Astrocyte of the hippocampus (primary cell): ENCODE measurements at places on chromosomes 1 and 21.
A peak's percentile ranks its signal among the peaks of the same experiment; 100 is the strongest.

GRCh38 chr1:165680303-165680702, 18.1 kb downstream of the ALDH9A1 start:
- DNase-seq: no peak

DNA sequence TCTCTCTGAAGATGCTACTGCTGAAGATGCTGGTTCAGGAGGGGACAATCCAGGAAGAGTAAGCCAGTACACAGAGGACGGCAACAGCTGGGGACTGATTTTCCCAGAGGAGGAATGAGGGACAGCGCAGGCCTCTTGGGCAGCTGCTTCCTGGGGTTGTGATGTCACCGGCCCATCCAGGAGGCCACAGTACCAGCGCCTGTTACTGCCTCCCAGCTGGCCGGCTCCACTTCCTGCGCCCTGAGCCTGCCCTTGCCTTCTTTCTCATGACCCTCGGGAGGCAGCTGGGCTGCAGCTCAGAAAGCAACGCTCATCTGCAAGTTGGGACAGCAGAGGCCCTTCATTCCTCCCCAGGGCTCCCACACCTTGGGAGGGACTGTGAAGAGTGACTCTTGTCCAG, 21.9 kb upstream of the ID3 start:
- no peak for DNase-seq

DNA sequence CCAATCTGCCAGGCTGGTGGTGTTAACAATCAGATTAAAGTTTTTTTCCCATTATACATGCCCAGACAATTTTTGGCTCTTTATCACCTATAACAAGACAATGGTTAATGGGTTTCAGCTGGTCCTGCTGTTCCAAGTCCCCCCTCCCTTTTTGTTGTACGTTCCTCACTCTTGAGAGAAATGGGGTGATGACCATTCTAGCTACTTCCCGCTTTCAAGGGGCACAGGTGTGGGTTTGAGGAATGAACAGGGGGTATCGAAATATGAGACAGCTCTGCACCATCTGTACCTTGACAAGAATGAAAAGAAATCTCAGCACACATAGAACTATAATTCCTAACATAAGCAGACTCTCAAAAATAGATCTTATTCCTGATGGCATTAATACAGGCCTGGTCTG, 326.8 kb downstream of the PTPRU start:
- no peak for DNase-seq

GRCh38 chr1:33893147-33893830, 29.4 kb downstream of the HMGB4 start:
- DNase-seq: peak; percentile 75

GRCh38 chr1:207071426-207071825, 17.2 kb upstream of the C4BPB start:
- DNase-seq: no peak

GRCh38 chr1:7002728-7003127, 217.5 kb downstream of the CAMTA1 start:
- DNase-seq: no peak
